Muscle of back (tissue), 13 donors: ENCODE measurements at places on chromosomes 1 and 21.

- DNase-seq, result no peak
Measured at GRCh38 chr1:175717610-175718540, 25.5 kb downstream of the TNR start.

GRCh38 chr1:205013683-205014367 lies 29.2 kb upstream of the CNTN2 start:
- DNase-seq, result peak; percentile 68

GRCh38 chr1:11358984-11359383 lies 86.0 kb downstream of the UBIAD1 start:
- no peak for DNase-seq

DNA sequence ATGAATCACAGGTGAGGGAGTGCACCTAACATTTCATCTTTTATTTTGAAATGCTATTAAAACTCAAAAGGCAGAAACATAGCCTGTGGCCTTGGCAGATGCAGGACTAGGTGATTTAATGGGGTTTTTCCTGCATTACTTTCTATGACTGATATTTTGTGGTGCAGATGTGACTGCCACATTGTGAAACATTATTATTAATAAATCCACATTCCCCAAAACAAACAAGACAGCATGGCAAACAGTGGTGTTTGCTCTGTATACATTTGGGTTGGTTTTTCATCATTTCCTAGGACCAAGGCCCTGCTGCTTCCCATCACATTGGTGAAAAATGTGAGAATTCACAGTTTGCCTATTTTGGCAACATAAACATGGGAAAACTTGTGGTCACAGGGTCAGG lies 247.6 kb upstream of the SGIP1 start:
- DNase-seq, result no peak

GRCh38 chr1:180641662-180642061 lies 9.8 kb downstream of the XPR1 start:
- no peak for DNase-seq
